ENCODE measurements at places on chromosomes 1 and 21.

- no peak for DNase-seq
Measured at GRCh38 chr1:40988280-40988679, 8.8 kb downstream of the CTPS1 start.

DNA sequence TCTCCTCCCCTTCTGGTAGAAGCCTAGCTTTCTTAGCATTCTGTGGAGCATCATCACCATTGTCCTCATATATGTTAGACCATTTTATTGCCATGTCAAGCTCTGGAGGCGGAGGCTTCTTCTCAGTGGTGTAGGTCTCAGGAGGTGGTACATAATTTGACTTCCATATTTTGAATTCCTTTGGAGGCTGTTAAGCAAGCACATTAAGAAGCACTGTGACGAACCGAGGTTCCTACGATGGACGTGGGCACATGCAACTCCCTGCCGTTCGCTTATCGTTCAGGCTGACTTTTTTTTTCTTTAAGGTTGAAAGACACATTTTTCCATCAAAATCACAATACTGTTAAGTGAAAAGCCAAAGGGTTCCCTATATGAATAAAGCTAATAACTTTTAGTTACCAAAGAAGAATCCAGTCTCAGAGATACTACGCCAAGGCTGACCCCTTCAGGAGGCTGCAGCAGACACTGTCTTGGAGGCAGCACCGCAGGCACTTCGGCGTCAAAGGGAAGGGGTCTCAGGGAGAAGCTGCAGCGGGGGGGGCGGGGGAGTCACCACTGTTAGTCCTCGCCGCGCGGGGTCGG is 835 bp downstream of the C1orf52 start:
- no peak for DNase-seq

DNA sequence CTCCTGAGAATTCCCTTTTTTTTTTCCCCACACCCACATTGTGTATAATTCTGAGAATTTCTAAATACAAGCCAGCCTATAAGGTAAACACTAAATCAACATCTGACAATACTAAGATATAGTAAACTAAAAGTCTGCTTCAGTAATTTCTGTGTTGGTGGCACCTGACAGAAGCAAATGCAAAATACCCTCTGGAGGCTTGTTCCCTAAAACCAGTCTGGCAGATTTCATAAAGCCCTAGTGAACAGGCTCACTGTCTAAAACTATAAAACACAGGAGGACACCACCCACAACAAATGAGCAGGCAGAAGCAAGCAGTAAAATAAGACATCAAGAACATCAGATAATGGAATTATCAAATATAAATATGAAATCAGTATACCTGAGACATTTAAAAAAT is 11.5 kb downstream of the TRIM33 start:
- DNase-seq = no peak

DNA sequence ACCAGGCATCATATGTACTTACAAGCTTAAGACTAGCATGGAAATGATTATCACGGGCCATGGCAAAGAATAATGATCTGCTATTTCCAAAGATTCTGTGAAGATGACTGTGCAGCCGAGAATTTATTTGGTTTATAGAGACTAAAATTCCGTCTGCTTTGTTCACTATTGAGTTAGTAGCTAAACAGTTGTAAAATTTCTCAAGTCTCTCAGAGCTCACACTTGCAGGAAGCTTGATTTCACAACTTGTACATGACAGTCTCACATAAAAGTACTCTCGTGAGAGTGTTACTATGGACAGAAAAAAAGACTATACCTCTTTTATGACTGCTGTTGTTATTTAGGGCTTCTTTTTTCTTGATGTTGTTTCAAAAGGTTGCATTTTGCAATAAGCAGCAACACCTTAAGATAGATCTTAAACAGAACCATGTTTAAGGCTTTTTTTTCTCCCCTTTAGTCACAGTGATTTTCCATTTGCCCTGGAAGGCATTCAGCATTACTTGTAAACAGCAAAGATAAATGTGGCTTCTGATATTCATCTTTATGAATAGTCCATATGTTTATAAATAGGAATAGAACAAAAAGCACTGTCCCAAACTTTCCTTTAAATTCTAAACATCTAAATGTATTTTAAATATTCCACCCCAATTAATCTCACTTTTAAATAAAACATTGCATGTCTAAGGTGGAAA is 24.8 kb downstream of the ST6GALNAC5 start:
- DNase-seq = no peak

GRCh38 chr1:47651311-47652089 is 213.7 kb downstream of the FOXD2 start:
- no peak for DNase-seq

- no peak for DNase-seq
Measured at GRCh38 chr1:238119060-238119459, 228.3 kb upstream of the ZP4 start.

DNA sequence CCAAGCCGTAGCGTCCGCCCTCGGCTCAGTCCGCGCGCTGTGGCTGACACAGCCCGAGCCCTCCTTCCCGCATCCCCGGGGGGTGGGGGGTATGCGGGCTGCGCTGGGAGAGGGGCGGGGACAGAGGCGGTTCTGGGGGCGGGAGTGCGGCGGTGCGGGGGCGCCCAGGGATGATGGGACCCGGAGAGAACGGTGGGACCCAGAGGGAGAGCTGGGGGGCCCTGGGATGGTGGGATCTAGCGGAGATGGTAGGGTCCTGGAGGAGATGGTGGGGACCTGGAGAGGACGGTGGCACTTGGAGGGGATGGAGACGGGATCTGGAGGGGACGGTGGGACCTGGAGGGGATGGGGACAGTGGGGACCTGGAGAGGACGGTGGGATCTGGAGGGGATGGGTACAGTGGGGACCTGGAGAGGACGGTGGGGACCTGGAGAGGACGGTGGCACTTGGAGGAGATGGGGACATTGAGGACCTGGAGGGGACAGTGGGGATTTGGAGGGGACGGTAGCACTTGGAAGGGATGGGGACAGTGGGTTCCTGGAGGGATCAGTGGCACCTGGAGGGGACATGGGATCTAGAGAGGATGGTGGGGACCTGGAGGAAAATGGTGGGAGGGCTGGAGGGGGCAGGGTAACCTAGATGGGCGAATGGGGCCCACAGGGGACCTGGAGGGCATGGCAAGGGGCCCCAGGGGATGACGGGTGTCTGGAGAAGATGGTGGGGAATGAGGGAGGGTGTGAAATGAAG is 477 bp downstream of the SNAP47 start:
- DNase-seq = no peak

- no peak for DNase-seq
Measured at GRCh38 chr21:26131554-26131953, 39.0 kb downstream of the APP start.

GRCh38 chr1:7732331-7732730 is 38.8 kb upstream of the VAMP3 start:
- DNase-seq = no peak

DNA sequence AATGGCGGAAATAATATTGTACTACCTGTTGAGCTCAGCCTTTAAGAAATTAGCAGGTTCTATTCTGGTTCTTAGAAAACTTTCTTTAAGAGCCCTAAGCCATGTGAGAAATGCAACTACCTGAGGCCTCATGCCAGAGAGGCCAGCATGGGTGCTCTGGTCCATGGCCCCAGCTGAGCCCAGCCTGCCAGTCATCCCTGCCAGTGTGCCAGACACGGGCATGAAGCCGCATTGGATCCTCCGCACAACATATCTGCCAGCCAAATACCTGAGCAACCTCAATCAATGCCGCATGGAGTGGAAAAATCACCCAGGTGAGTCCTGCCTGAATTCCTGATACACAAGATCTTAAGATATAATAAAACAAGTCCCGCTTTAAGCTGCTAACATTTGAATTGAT is 91.8 kb downstream of the C21orf91 start:
- DNase-seq = no peak

DNA sequence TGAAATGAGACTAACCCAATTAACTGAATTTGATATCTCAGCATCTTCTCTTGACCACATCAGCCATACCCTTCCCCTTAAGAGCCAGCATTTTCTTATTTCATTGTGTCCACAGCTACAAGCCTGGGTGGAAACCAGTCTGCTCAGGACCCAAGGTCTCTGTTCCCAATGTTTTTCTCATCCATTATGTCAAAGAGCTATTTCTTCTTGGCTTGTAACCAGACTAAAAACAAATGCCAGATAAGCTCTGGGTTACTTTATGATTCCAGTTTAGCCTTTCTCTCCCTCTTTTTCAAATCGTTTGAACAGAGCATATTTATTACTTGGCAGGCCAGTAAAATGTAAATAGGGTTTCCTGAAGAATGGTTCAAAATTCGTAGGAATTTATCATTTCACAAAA is 109.3 kb upstream of the SPATA6 start:
- DNase-seq = no peak

DNA sequence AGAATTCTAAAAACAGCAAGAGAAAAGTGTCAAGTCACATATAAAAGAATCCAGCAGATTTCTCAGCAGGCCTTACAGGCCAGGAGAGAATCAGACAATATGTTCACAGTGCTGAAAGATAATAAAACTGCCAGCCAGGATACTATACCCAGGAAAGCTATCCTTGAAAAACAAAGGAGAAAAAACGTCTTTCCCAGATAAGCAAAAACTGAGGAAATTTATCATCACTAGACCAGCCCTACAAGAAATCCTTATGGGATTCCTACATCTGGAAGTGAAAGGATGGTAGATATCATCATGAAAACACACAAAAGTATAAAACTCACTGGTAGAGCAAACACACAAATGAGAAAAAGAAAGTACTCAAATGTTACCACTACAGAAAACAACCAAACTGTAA is 25.2 kb upstream of the UTS2 start:
- no peak for DNase-seq

DNA sequence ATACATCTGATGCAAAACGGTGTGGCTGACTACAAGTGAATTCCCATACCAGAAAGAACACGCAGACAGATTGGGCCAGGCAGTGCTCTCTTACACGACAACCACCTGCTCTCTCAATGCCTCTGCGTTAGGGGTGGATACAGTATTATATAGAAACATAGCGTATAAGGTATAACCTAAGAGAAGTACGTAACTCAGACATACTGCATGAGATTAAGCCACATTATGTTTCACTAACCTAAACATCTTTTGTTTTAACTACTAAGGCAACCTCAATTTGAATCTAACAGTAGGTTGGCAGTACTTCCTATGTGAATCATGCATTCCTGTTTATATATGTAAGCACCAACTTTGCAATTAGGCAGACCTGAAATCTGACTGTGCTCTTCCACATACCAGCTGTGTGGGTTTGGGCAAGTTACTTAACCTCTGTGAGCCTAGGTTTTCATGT is 58.1 kb upstream of the COA6 start:
- DNase-seq = peak; percentile 41

DNA sequence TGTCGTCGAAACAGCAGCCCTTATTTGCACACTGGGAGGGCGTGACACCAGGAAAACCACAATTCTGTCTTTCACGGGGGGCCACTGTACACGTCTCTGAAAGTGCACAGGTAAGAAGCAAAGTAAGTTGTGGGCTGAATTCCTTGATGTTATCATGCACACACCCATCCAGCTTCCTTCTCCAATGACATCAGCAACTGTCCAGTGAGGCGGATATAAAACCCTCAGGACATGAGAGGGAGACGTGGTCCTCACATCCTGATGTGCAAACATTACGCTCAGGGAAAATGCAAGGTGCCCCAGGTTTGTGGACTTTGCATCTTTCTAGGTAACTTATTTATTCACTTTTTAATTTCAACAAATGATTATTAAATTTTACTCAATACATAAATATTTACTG is 3.0 kb downstream of the TFF1 start:
- DNase-seq = no peak

GRCh38 chr1:8603220-8603616 is 214.2 kb downstream of the RERE start:
- DNase-seq = no peak

DNA sequence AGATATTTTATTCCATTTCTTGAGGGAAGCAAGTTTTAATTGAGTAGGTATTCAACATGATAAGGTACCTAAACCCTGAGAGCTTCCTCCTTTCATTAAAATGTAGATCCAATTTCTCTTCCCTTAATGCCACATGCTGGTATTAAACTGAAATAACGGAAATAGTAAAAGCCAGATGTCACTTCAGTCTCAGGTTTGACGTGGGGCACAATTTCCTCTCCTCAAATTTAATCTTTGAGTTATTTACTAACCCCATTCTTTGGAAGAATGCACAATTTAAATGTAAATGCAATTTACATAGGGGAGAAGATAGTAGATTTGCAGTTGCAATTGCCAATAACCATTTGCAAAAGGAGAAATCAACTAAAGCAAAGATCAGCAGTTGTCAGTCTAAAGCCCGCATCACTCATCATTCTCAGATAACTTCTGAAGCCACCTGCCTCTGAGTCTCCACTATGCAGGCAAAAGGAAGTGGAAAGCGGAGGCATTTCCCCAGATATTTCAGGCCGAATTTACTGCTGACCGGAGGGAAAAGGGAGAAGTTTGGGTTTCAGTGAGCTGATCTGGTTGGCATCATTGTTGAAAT is 2.1 kb upstream of the LEMD1 start:
- no peak for DNase-seq

DNA sequence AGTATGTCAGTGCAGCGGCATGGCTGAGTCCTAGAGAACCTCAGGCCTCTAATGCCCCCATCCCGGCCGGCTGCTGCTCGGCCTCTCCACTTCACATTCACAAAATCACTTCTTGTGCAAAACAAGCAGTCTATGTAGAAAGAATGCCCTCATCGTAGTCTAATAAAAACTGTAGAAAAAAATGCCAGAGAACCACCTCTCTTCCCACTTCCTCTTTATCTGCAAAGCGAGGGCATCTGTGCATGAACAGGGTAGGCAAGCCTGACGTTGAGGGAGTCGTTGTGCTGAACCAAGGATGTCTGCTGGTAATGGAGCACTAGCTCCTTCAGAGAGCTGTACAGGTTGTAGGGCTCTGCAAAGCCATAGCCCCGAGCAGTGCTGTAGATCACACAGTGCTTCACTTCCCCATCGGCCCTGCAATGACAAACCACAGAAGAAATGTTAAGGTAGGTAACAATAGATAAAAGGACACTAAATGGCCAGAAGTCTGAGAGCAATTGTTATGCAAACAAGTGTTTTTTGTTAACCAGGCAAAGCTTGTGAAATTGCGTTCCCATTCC is 88.9 kb downstream of the PIK3R3 start:
- DNase-seq = no peak

- no peak for DNase-seq
Measured at GRCh38 chr21:28781602-28782276, 210.9 kb downstream of the LTN1 start.

- DNase-seq = no peak
Measured at GRCh38 chr1:29280409-29281131, 44.2 kb downstream of the PTPRU start.

DNA sequence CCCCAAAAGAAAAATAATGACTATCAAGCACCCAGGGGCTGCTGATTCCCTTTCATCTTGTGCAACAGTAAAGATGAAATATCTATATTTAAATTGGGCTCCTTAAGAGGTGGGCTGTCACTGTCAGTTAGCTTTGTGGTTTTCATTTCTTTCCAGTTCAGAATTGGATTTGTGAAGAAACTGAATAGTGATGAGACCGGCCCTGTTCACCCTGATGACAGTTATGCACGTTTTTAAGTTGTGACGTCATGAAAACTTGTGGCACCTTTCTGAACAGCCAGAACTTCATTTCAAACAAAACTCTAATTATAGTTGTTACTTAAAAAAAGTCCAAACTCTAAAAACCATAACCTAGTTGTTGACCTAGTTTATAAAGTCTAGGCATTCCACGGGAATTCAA is 125.9 kb downstream of the RUNX1 start:
- DNase-seq = no peak

- DNase-seq = no peak
Measured at GRCh38 chr1:150995896-150996295, 10.8 kb downstream of the MINDY1 start.

All from stimulated activated naive CD8-positive, alpha-beta T cell treated with anti-CD3 and anti-CD28 coated beads, Interleukin-15, amount 100 ng/mL, for 72 hours (primary cell).